ENCODE measurements at places on chromosomes 4 and X.

DNA sequence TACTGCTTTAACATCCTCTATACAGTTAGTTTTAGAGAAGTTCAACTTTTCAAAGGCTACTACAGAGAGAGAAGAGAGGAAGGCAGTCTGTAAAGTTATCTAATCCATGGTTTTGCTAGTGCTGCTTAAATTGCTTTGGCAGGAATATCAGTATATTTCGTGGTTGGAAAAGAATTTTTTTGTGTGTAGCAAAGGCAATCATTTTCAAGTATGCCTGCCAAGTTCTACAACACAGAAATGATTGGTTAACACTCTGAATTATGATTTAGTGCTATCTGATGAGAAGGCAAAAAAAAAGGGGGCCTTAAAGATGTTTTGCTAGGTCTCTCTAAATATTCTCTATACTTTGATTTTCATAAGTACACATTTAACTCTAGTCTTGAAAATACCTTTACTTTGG, 133.1 kb downstream of the JADE1 start:
- DNase-seq, result no peak

DNA sequence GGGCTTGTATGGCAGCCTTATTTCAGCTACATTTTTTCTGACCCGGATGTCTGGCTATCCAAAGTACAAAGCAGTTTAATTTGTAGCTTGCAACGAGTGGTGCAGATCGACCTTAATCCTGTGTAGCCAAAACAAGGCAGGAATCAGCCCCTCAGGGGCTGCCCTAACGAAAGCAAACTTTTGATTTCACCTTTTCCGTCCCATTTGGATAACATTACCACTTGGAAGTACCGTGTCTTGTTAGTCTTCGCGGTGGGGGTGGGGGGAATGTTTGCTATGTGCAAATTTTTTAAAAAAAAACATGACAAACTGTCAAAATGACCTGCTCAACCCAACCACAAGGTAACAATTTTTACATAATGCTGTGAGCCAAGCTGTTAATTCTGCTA, 766 bp upstream of the DNAJB14 start:
- DNase-seq, result no peak

- no peak for DNase-seq
Observed at GRCh38 chr4:25753239-25753638, 97.6 kb downstream of the SLC34A2 start.

DNA sequence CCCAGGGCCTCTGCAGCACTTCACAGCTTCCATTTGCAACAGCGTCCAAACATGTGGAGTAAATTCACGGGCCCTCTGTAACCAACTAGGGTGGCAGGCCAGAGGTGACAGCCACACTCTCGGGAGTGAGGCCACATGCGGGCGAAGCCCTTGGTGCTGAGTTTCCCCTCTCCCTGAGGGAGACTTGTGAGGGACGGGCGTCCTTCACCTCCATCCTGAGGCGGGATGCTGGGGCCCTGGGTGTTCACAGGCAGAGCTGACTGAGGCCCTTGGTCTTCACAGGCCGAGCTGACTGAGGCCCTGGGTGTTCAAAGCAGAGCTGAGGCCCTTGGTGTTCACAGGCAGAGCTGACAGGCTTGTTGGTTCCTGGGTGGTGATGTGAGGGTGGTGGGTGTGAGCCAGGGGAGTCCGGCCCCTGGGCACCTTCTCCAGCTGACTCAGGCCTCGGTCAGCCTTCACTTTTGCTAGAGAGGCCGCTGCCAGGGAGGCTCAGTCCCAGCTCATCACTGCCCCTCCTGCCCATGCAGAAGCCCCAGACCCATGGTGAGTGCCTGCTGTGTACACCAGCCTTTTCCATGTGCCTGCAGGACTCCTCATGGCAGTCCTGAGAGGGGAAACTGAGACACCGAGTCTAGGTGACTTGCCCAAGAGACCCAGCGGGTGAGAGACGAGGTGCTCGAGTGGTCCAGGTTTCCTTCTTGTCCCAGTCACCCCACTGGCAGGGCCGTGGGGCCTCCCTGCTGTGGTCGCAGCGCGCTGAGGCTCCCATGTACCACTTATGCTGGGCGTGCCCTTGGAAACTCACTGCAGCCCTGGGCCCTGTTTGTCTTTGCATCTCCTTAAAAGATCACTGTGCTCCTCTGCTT, 8.5 kb downstream of the WFS1 start:
- no peak for DNase-seq

DNA sequence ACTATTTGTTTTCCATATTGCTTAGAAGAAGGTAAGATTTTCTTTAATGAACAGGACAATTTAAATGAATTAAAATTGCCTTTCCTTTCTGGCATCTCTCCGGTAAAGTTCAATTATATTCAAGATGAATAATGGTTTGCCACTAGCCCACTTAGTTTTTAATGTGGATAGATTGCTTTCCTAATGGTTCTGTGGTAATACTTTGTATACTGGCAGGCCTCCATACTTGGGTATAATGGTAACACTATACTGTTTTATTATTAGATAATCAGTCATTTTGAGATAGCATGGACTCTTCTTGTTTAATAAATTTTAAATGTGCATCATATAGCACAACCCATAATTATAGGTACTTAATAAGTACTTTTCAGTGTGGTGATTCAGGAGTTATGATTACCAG, 89.5 kb downstream of the ELOVL6 start:
- no peak for DNase-seq

DNA sequence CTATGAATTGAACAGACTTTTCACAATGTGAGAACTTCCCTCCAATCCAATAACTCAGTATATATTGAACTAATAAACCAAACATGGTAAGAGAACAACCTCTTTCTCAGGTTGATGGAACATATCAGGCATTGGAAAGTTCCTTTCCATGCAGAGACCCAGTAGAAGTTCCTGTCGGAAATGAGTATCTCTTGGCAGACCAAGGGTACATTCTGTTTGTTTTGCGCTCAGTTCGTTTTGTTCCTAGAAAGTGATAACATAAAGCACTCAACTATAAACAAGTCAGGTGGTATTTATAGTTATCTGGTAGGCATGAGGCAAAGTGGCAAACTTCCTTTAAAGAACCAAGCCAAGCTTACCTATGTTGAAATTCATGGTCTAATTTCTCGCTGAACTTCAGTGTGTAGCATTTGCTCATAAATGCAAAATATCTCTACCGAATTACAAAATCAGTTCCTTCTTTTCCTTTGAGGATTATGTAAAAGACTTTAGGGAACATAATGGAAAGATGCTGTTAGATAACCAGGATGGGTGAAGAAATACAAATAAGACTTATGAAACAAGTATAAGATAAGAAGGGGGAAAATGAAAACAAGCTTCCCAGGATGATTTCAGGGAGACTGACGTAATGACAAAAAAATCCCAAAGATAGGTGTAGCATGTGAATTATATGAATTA, 120.3 kb downstream of the ARHGAP24 start:
- no peak for DNase-seq

GRCh38 chrX:22758807-22759481, 240.8 kb upstream of the DDX53 start:
- DNase-seq, result no peak

DNA sequence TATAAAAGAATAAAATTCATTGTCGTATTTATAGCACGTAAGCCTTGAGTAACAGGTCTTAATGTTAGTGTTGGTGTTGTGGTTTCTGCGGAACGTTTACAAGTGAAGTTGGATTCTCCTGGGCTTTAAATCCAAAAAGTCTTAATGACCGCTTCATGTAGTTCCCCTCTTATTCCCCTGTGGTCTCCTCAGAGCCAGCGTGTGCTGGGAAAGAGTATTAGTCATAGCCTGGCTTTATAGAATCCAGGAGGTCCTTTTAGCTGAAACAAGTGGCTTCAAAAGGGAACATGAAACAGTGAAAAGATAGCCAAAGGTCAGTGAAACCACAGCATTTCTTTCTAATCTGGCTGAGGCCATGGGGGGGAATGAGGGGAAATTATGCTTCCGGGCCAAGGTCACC, 79.1 kb downstream of the CLCN4 start:
- no peak for DNase-seq

DNA sequence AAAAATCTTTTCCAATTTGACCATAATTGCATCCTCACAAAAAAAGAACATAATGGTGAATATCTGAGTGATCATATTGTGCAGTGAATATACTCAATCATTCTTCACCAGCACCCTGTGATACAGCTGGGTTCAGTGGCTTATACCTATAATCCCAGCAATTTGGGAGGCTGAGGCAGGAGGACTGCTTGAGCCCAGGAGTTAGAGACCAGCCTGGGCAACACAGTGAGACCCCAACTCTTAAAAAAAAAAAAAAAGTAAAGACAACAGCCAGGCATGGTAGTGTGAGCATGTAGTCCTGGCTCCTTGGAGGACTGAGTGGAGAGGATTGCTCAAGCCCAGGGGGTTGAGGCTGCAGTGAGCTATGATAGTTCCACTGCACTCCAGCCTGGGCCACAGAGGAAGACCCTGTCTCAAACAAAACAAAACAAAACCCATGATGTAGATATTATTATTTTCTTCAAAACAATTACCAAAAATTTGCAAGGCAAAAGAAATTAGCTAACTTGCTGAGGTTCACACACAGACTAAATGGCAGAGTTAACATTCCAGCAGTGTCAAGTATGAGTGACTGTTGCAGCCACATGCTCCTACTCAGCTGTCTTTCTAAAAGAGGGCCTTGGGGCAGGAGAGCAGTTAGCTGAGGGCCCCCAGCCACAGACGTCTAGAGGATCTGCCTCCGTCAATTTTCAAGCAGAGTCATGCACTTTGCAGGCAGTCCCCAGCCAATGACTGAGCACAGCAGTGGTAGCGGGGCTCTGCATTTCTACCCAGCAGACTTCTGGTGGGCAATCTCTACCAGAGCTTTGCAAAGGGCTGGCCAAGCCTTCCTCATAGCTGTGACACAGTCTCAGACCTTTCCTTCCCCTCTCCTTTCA, 33.4 kb downstream of the ADGRA3 start:
- no peak for DNase-seq

- DNase-seq, result no peak
Observed at GRCh38 chr4:36675436-36675835, 394.0 kb downstream of the DTHD1 start.

- DNase-seq, result no peak
Observed at GRCh38 chr4:40581254-40582140, 48.2 kb downstream of the RBM47 start.

DNA sequence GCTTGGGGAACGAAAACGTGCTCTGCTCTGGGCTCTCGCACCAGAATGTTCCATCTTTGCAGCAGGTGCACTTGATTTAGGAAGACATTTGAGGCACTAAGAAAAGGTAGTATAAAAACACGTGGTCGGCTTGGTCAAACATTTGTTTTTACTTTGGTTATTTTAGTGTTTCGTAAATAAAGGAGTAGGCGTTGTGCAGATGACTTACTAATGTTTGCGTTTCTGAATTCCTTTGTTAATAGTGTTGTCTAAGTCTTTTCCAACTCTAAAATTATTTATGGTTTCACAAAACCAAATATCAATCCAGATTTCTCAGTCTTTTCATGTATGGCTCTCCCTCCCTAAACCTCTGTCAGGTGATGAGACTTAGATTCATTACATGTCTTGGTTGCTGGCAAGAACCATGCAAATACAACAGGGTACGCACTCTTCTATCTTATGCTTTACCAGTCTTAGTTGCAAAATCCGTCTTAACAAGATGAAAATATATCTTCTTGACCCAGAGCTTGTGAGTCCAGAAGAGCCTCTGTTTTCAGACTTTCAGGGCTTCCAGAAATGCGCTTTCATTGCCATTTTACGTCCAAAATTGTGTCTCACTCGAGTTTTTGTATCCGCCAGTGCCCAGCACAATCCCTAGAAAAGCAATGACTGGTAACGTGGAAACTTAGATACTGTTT, 686 bp downstream of the MTHFD2L start:
- peak; percentile 53 for DNase-seq

DNA sequence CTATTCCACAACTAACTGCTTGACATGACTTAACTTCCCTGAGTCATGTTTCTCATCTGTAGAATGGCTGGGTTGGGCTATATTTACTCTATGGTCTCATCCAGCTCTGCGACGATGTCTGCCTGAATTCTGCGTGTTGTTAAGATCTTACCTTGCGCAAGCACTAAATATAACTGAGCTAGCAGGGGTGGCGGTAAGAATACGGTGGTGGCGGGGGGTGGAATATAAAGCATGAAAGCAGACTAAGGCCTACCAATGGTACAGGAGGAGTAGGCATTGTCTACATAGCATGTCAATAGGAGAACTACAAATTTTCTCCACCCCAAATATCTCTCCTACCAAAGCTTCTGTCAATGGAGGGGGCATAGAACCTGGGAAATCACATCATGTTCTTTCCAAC, 45.7 kb upstream of the DCLK2 start:
- no peak for DNase-seq

DNA sequence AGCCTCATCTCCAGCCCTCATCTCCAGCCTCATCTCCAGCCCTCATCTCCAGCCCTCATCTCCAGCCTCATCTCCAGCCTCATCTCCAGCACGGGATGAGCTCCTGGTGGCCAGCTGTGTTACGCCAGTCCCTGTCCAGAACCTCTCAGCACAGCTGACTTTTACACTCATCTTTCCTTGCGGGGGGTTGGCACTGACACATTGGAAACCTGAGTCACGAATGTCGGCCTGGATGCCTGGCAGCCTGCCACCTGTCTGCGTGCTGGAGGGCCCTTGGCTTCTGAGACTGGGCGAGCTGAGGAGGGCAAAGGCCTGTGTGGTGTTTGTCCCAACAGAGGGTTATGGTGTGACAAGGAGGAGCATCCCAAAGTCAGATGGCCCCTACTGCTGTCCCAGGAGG, 66.1 kb upstream of the HGFAC start:
- no peak for DNase-seq

- DNase-seq, result no peak
Observed at GRCh38 chr4:8155048-8155447, 3.6 kb downstream of the ABLIM2 start.

- peak; percentile 13 for DNase-seq
Observed at GRCh38 chr4:144754562-144755410, 108.8 kb downstream of the HHIP start.

- DNase-seq, result no peak
Observed at GRCh38 chr4:46081248-46081647, 42.6 kb downstream of the GABRG1 start.

DNA sequence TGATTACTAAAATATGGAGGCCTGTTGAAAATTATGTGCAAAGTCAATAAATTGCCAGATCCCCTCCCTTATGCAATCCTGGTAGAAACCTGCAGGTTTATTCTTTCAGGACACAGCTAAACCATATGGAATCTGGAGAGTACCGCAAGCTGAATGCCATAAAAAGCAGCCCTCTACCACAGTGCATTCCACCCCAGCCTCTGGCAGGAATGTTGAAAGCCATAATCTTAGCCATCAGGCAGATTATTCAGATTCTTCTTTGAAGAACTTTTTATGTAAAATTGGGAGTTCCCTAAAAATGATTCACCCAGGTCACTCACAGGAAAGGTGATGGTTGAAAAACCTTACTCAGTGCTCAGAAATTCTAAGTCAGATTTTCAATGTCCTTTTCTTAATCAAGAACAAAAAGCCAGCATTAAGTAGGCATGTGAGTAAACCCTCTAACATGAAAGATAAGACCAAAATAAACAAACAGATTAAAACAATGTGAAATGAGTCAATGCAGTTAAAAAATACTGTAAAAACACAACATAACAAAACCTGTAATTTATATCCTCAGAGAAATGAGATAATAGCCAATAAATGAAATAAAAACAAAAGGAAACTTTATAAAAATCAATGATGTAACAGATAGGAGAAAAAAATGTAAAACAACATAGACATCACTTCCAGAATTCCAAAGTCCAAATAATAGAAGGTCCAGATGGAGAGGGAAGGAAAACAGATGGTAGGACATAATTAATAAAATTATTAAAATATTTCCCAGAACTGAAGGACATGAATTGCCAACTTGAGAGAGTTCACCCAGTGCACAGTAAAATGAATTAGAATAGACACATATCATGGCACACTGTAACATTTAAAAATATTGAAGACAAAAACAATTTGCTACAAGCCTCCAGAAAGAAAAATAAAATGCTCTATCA, 226.9 kb downstream of the FSTL5 start:
- no peak for DNase-seq

GRCh38 chr4:139933541-139933940, 220.4 kb downstream of the MAML3 start:
- peak; percentile 83 for DNase-seq

Data from HT-29 (cell line).